Ecto neural progenitor cell (in vitro differentiated cells): ENCODE measurements at places on chromosomes 3 and 15.

DNA sequence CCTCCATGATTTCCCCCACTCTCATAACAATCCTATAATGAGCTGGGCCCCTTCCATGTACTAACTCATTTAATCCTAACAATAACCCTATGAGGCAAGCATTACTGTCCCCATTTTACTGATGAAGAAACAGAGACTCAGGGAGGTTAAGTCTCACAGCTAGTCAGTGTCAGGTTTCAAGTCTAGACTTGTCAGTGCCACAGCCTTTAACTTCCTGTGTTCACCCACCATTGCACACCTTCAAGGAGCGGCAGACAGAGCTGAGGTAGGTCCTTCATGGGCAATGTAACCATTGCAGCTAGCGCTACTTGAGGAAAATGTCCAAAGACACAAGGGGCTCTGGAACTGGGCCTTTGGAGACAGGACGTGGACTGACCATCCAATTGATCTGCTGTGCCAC, 105.8 kb upstream of the CTNNB1 start:
- no peak for DNase-seq

- DNase-seq, result no peak
Observed at GRCh38 chr3:51715231-51715976, 8.5 kb downstream of the GRM2 start.

GRCh38 chr3:86554383-86554782, 436.6 kb downstream of the VGLL3 start:
- DNase-seq, result no peak

DNA sequence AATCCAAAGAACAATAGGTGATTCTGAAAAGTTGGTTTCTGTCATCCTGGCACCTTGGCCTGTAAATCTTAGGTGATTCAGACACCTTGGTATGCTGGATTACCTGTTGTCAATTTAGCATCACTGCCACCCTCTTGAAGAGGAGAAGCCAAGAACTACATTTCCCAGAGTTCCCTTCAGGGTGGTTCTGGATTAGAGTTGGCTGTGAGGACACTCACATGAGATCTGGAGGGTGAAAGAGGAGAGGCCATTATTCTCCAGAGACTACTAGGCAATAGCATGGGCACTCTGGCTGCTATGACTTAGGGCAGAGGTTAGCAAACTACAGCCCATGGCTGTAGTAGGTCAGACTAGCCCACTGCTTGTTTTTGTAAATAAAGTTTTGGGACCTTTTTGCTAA, 41.7 kb upstream of the CORO2B start:
- no peak for DNase-seq

GRCh38 chr3:118116991-118117390, 917.7 kb downstream of the IGSF11 start:
- no peak for DNase-seq

GRCh38 chr3:9884555-9885165, 4.6 kb upstream of the CIDEC start:
- DNase-seq, result no peak

- DNase-seq, result no peak
Observed at GRCh38 chr15:91186904-91187656, 87.0 kb downstream of the SV2B start.

DNA sequence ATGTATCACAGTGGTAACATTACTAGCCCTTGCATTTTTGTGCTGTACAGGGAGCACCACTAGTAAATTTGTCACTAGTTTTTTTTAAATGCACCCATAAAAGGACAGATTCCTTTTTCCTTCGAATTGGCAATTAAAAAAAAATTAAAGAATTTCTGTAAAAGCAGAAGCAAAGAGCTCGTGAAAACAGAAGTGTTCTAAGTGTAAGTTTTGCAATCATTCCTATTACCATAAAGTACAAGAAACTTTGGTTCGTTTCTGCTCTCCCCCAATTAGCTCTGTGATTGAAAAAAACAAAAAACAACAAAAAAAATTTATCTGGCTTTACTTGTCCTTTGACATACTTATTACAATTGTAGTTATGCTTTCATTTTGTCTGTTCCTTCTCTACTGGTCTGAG, 5.3 kb downstream of the SERP1 start:
- no peak for DNase-seq

DNA sequence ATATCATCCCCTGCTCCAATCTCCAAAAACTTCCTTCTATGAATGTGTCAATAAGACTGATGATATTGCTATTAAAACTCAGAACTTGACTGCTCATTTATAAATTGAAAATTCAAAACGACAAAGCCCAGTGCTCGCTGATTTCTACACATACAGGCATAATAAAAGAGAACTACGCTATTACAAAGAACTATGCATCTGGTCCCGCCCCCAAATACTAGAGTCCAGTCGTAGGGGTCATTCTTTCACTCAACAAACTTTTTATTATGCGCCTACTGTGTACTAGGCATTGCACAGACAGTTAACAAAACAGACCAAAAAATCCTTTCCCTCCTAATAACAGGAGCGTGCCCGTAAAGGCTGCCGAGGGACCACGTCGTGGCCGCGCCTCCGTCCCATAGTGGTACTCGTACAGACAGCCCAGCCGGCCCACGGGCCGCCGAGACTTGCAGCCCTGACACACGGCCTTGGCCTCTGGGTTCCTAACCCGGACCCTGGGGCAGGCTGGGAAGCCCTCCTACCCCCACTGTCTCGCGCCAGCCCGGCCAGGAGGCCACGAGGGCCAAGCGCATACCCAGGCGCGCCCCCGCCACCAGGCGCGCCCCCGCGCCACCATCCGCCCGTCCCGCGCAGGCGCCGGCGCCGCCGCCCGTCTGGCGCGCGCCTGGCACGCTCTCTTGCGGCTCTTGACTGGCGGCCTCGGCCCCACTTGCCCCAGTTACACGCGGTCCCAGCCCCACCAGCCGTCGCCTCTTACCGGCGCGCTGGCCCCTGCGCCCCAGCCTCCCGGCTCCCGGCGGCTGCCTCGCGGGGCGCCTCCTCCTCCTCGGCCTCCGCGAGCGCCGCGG, 757 bp downstream of the AVEN start:
- DNase-seq, result peak; percentile 87

DNA sequence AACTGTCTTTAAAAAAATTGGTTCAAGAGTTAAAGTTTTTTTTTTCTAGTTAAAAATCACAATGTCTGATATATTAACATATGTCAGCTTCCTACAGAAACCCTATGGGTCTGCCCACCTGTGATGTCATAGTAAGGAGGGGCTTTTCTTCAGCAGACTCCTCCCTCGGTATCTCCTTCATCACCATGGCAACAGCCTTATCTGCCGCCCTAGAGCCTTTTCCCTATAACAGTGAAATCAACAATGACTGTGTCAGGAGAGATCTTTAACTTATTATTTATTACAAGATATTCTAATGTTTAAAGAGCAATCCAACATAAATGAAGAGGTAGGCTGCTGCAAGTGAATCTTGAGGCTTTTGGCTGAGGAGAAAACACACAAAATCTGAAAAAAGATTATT, 138.7 kb downstream of the PEX5L start:
- peak; percentile 51 for DNase-seq

- no peak for DNase-seq
Observed at GRCh38 chr15:28868744-28869345, 16.9 kb upstream of the APBA2 start.

DNA sequence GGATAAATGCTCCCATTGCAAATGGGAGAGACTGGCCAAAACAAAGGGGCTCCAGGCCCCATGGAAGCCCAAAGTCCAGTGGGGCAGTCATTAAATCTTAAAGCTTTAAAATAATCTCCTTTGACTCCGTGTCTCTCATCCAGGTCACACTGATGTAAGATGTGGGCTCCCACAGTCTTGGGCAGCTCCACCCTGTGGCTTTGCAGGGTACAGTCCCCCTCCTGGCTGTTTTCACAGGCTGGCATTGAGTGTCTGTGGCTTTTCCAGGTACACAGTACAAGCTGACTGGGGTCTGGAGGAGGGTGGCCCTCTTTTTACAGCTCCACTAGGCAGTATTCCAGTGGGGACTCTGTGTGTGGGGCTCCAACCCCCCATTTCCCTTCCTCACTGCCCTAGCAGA, 45.9 kb downstream of the NIPA2 start:
- DNase-seq, result no peak

DNA sequence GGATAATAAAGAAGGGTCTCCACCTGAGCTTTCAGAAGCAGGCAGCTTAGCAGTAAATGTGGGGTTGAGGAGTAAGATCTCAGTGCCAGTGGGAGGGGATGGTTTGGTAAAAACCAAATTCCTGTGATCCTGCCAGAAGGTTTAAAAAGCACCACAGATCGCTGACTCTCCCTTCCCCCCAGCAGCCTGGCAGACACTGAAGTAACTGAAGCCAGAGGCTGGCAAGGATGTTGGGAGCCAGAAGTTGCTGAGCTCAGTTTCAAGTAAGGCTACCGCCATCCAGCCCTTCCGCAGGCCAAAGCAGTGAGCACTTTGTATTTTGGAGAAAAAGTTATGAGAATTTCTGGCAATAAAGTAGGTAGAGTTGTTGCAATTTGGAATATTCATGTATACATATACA, 246.4 kb downstream of the ZNF621 start:
- DNase-seq, result no peak

DNA sequence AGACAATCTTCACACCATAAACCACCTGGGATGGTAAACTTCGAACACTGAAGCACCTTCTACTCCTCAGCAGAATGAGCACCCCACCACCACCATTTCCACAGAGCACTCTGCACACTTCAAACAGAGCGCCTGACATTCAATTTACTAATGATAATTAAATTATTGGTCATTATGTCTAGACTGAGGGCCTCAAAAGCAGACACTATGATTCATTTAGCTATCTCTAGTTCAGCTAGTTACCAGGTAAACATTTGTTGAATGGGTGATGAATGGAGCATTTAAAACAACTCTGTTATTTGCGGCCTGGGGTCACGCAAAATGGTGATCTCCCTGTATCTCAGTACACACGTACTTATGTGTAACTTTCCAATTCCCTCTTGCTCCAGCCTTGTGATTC, 40.9 kb downstream of the ACAP2 start:
- no peak for DNase-seq

GRCh38 chr3:126889276-126890201, 93.4 kb upstream of the PLXNA1 start:
- DNase-seq, result no peak

DNA sequence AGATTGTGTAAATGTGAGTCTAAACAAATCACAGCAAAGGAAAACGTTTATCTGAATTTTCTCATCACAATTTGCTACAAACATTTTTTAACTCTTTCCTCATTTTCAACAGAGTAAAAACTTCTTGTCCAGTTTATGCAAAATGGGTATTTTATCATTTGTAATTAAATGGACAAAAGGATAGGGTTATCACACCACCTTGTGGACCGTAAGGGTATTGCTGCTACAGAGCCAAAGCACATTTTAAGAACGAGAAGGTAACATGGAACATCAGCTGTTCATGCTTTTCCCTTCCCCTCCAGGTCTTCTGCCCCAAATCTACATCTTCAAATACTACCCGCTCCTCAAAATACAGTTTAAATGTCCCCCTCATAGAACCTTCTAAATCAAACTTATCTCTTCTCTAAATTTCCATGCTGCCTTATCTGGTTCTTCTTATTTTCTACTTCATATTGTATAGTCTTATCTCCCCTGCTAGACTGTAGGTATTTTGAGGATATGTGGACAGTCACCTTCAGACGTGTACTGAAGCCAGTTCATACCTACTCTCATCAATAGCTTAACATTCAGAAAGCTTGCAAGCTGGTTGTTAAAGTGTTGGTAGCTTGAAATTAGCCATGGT, 12.8 kb upstream of the SETMAR start:
- no peak for DNase-seq

DNA sequence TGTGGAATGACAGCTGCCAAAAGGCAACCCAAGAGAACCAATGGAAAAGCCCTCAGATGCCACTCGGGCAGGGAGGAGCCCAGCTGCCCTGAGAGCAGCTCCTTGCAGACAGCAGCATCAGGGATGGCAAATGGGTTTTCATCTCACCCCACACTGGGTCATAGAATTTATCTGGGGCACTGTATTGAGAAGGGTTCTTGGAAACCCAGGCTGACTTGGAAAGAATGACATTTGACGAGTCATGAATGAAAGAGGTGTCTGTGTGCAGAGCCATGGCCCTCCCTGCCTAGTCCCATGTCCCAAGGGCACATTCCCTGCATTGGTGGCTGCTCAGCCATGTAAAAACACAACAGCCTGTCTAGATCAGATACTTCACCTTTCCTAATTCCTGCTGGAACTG, 157.9 kb upstream of the BHLHE40 start:
- no peak for DNase-seq

- DNase-seq, result no peak
Observed at GRCh38 chr15:68558318-68559305, 20.2 kb upstream of the CORO2B start.

GRCh38 chr3:169971522-169971921, 4.9 kb downstream of the SEC62 start:
- DNase-seq, result no peak

DNA sequence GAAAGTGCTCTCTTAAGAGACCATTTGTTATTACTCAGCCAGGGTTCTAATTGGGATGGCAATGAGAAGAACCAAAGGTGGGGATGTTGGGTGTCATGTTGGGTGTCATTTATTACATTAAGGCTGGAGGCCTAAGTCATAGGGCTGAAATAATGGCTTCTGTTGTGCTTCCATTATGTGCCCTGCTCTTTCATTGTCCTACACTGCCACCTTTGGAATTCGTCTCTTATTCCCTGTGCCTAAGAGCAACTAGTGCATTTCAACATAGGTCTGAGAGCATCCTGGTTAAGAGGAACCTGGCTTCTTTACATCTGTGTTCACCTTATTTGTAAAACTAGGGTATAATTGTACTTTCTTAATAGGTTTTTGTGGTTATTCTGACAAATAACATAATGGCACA, 32.2 kb downstream of the RIOX2 start:
- DNase-seq, result no peak

DNA sequence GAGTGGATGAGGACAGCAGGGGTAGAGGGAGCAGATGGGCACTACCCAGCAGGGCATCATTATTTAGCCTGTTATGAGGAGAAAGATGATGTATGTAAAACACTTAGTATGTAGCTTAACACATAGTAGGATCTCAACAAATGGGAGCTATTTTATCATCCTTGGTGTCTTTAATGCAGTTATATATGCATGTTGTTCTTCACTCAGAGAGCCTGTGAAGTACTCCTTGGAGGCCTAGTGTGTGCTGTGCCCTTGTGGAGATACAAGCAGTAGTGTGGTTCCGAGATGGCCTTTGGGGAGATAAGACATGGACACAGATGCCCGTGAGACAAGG, 124.2 kb downstream of the LIPC start:
- DNase-seq, result no peak

DNA sequence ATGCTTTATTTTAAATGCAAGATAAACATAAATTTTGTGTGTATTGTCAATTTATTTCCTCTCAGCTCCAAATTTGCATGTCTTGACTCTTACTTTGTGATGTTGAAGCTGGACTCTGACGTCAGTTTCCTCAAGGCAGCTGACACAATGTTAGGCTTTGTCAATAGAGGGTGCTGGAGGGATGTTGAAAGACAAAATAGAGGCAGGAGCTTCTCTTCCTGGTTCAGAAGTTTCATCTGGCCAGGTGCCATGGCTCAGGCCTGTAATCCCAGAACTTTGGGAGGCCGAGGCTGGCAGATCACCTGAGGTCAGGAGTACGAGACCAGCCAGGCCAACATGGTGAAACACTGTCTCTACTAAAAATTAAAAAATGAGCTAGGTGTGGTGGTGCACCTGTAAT, 408.6 kb downstream of the GBE1 start:
- no peak for DNase-seq
